Activated CD4-positive, CD25-positive, alpha-beta regulatory T cell treated with anti-CD3 and anti-CD28 coated beads, Interleukin-2, amount 50 U/mL, for 16 hours (primary cell): ENCODE measurements at places on chromosomes 6 and 20.

GRCh38 chr20:24357177-24357576, 112.3 kb upstream of the SYNDIG1 start:
- DNase-seq = no peak

DNA sequence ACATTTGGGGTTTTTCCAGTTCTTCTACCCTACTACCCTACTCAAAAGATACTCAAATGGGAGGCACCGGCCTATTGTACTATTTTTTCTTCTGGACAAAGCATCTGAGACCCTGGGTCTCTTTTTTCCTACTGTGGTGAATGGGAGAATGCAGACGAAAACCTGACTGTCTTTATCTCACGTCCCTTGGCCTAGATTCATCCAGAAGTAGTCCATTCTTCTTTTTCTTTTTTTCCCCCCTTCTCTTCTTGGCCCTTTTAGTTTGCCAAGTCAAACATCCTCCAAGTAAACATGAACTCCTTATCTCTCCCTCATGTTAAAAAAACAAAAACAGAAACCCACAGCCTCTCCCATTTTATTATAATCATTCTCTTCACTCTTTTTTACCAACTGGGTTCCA, 8.7 kb upstream of the ILRUN start:
- no peak for DNase-seq

- DNase-seq = no peak
Observed at GRCh38 chr20:199996-200395, 10.5 kb upstream of the DEFB128 start.

- DNase-seq = no peak
Observed at GRCh38 chr20:35661908-35662307, 2.8 kb downstream of the CPNE1 start.

DNA sequence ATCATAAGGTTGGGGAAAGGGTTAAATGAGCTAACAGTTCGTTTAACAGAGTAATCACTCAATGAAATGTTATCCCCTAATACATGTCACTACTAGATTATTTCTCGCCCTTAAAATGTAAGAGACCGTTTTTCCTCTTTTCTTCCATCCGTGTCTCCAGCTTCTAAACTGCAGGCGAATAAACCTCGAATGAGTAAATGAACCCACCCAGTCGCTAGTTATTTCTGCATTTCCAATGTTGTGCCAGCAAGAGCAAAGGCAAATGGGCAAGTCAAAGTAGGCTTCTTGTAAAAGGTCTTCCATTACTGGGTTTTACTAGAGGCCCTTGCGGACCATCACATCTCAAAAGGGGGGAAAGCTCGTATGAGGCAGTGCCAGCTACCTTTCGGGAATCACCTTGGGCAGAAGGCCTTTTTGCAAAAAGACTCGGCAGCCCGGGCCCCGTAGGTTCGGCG, 400 bp upstream of the SMAP1 start:
- no peak for DNase-seq
